Stimulated activated CD4-positive, alpha-beta T cell treated with anti-CD3 and anti-CD28 coated beads, Interleukin-15, amount 100 ng/mL, for 48 hours (primary cell): ENCODE measurements at places on chromosomes 2 and 18.
A peak's percentile ranks its signal among the peaks of the same experiment; 100 is the strongest.

GRCh38 chr2:88855620-88856408 lies 164.3 kb downstream of the RPIA start:
- no peak for DNase-seq

GRCh38 chr2:234308073-234308812 lies 188.6 kb downstream of the ARL4C start:
- no peak for DNase-seq

GRCh38 chr2:225196579-225196978 lies 154.3 kb upstream of the DOCK10 start:
- no peak for DNase-seq

DNA sequence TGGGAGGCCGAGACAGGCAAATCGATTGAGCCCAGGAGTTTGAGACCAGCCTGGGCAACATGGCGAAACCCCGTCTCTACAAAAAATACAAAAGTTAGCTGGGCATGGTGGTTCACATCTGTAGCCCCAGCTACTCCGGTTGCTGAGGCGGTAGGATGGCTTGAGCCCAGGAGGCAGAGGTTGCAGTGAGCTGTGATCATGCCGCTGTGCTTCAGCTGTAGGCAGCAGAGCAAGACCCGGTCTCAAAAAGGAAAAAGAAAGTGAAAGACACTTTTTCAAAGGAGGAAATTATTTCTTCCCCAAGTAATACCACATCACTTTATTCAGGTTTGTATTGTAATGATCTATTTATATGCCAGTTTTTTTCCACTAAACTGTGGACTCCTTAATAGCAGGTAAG lies 35.7 kb upstream of the TAF4B start:
- peak; percentile 8 for DNase-seq

DNA sequence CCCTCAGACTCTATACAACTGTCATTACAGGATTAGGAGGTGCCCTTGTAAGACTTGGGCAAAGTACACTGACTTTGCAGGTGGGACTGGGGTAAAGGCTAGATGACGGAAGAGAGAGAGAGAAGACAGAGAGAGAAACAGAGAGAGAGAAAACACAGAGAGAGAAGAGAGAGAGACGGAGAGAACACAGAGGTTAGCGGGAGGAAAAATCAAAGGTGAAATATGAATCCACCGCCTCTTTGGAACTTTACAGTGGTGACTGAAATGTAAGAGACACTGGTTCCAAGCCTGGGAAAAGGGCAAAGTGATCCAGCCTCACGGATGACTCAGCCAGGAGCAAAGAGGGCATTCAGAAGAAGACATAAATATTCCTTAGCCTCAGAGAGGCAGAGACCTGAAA lies 25.1 kb upstream of the CAB39 start:
- no peak for DNase-seq

- no peak for DNase-seq
These were observed 879.9 kb downstream of the DCC start for GRCh38 chr18:53219853-53220252.

GRCh38 chr2:225920621-225921220 lies 521.2 kb downstream of the NYAP2 start:
- no peak for DNase-seq

DNA sequence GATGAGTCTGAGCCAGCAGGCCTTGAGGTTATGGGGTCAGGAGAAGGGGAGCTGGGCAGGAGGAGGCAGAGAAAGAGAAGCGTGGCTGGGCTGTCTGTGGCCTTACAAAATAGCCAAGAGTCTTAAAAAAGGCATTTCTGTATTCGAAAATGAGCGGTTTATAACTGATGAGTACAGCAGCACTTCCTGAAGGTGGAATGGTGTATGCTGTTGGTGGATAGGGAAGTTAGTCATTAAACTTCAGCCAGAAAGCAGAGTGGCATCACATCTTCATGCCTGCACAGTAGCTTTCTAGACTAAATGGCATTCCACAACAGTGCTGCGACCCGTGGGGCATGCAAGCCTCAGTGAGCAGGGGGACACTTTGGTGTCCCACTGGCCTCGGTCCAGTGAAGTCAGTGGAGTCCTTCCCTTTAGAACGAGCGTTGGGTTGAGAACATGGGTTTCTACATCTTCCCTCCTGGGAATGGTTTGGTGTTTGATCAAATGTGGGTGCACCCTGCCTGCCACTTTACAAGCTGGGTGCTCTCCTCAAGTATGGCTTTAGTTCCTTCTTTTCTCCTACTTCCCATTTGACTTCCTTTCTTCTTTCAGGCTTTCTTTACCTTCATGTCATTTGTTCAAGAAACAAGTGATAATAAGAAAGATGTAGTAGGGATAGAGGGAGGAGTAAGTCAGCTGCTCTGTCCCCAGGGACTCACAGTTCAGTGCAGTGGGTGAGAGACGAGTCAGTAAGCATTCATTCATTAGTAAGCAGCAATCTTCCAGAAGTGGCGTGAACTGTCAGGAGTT lies 96.3 kb downstream of the ARMC9 start:
- no peak for DNase-seq
